ENCODE measurements at places on chromosomes 16 and 17.

- no peak for DNase-seq
Measured at GRCh38 chr16:31079342-31079944, 5.2 kb downstream of the ZNF646 start.

GRCh38 chr17:76053246-76054111 lies 18.8 kb downstream of the SRP68 start:
- no peak for DNase-seq

DNA sequence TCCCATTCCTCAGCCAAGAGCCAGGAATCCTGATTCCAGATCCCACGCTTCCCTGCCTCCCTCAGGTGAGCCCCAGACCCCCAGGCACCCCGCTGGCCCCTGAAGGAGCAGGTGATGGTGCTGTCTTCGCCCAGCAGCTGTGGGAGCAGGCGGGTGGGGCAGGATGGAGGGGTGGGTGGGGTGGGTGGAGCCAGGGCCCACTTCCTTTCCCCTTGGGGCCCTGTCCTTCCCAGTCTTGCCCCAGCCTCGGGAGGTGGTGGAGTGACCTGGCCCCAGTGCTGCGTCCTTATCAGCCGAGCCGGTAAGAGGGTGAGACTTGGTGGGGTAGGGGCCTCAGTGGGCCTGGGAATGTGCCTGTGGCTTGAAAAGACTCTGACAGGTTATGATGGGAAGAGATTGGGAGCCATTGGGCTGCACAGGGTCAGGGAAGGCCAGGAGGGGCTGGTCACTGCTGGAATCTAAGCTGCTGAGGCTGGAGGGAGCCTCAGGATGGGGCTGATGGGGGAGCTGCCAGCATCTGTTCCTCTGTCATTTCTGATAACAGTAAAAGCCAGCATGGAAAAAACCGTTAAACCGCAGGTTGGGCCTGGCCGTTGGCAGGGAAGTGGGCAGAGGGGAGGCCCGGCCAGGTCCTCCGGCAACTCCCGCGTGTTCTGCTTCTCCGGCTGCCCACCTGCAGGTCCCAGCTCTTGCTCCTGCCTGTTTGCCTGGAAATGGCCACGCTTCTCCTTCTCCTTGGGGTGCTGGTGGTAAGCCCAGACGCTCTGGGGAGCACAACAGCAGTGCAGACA lies at the start of gene SPN:
Gene SPN, plus strand, starts transcription at position 232 of the 791 bp plus-strand sequence. Its CDS starts 482 bp downstream, at position 714.
- no peak for DNase-seq

GRCh38 chr17:16415031-16415924 lies at the start of gene TRPV2:
Gene TRPV2 (plus strand): TSS chr17:16415571. CDS start chr17:16417669, 2,098 bp downstream.
- DNase-seq: no peak

- no peak for DNase-seq
Measured at GRCh38 chr17:37220607-37220953, 155.2 kb upstream of the C17orf78 start.

GRCh38 chr16:80611930-80612327 lies 71.1 kb downstream of the DYNLRB2 start:
- DNase-seq: no peak

DNA sequence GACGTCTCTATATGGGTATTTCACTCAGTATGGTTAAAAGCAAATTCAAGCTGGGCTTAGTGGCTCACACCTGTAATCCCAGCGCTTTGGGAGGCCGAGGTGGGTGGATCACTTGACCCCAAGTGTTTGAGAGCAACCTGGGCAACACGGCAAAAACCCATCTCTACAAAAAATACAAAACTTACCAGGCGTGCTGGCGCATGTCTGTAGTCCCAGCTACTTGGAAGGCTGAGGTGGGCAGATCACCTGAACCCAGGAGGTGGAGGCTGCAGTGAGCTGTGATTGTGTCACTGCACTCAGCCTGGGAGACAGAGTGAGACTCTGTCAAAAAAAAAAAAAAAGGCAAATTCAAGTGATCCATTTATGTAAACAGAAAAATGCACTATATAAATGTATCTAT lies 1.3 kb upstream of the TNFRSF17 start:
- no peak for DNase-seq

DNA sequence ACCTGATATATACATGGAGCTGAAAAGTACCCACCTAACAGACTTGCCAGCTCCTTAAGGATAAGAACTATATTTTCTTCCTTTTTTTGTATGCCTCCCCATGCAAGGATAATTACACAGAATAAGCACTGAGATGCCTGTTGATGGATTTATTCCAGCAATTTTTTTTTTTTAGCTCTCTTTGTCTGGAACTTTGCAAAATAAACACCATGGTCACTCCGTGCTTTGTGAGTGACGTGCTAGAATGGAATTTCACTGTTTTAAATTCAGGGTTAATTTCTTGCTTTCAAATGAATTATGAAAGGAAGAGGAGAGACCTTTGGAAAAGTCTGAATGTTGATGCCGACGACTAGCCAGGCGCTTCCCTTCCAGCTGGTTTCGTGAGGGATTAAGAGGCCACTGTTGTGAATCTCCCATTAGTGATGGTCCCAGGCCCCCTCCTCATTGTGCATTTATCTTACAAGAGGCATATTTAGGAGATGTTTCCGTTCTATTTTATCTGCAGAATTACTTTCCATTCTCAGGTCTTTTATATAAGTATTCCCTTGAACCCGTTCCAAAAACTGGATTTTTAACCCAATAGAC lies 529.1 kb downstream of the WWOX start:
- no peak for DNase-seq

GRCh38 chr17:73304971-73305812 lies 6.6 kb downstream of the CDC42EP4 start:
- no peak for DNase-seq

DNA sequence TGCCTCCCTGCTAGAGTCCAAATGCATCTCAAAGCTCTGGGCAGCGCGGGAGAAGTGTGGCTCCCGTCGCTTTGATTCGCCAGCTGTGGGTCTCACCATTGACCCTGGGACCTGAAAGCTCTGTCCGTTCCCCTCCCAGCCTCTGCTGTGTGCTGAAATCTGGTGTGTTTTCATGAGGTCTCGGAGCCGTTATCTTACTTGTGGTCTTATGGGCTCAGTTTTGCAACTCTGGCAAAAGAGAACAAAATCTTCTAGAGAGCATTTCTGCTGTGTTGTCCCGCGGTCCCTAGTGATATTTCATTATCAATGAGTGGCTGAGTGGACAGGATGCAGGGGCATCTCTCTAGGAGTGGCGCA lies 13.3 kb downstream of the CRISPLD2 start:
- DNase-seq: no peak

DNA sequence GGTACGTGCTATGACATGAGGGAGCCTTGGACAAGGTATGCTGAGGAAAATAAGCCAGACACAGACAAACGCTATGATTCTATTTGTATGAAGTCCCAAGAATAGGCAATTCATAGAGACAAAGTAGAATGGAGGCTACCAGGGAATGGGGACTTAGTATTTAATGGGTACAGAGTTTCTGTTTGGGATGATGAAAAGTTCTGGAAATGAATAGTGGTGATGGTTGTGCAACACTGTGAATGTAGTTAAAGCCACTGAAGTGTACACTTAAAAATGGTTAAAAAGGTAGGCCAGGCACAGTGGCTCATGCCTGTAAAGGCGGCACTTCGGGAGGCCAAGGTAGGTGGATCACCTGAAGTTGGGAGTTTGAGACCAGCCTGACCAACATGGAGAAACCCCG lies 3.3 kb downstream of the PRPSAP1 start:
- no peak for DNase-seq

- DNase-seq: no peak
Measured at GRCh38 chr17:59754552-59754951, 47.1 kb downstream of the VMP1 start.

DNA sequence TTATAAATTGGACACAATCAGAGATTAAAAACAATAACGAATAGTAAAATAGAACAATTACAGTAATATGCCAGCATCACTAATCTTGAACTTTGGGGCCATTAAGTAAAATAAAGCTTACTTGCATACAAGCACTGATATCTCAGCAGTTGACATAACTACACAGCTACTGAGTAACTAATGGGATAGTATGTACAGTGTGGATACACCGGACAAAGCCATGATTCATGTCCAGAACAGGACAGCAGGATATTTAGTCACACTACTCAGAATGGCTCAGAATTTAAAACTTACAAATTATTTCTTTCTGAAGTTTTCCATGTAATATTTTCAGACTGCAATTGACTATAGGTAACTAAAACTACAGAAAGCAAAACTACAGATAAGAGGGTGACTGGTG lies 427.5 kb downstream of the CDH13 start:
- DNase-seq: no peak

- no peak for DNase-seq
Measured at GRCh38 chr16:53065461-53066061, 10.8 kb downstream of the CHD9 start.

GRCh38 chr17:34981538-34982241 lies 1.4 kb downstream of the LIG3 start:
- no peak for DNase-seq

GRCh38 chr16:85524630-85525419 lies 88.3 kb upstream of the GSE1 start:
- no peak for DNase-seq

- no peak for DNase-seq
Measured at GRCh38 chr17:10156599-10156947, 41.8 kb downstream of the GAS7 start.

DNA sequence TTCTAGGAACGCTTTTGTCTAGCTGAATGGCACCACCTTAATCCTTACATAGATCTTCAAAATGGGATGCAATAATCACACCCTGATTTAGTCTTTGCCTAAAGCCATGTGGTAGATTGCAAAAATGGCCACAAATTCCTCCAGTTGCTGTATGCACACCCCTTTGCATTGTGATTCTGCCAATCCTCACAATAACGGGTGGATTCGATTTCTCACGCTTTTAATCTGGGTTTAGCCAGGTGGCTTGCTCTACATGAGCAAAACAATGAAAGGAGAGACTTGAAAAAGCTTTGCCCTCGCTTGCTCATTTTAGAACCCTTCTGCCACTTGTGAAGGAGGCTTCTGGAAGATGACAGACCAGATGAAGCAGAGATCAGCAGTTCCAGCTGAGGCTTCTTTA lies 50.3 kb upstream of the B4GALNT2 start:
- no peak for DNase-seq

- DNase-seq: no peak
Measured at GRCh38 chr16:29812754-29813643, 1.0 kb downstream of the PRRT2 start.

DNA sequence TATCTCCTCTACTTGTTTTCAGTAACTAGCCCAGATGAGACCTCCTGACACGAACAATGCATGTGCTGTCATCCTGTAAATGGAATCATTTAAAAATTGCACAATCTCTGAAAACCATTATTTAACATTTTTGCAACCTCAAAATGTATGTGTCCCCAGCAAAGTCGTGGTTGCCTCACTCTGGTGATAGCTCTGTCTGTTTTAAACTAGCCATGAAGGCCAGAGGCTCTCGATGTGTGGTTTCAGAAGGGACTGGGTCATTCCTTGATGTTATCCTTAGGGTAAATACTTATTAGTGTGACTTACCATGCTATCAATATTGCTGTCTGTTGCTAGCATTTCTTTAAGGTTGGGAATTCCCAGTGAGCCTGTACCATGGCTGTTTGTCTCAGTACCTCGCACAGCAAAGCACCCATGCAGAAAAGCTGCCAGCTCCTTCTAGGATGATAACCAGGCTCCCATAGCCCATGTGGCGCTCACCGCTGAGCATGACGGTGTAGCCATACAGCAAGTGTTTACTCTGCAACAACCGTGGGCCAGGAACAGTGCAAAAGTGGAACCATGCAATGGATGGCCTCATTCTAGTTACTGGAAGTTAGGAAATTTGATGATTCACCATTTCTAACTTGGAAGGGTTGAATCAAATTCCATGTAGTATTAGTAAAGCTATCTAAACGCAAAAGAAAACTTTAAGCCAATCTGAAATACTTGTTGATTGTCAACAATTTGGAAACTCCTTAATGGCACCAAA lies 2.9 kb upstream of the PGS1 start:
- no peak for DNase-seq

DNA sequence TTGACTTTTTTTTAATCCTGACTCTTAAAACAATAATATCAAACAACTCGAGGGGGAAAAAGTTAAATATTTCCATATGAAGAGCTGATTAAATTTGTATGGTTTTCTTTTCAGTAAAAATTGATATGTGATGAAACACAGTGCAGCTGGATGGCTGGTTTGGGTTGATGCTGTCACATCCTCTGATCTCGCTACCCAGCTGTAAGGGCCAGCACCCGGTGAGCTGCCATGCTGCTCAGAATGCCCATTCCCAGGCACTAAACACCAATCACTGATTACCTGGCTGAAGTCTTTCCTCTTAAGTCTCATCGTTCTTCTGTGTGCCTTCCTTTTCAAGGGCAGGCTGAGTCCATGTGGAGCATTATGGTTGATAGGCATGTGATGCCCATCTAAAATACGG lies 234.3 kb downstream of the IRX3 start:
- DNase-seq: no peak

All from urinary bladder (tissue), 4 donors.